Mucosa of gallbladder (tissue), 1 donor: ENCODE measurements at places on chromosomes 13 and 19. TPM values are rescaled to one million over a fixed set of nuclear protein-coding genes. Genes with fewer than 3 reads are reported as not detected.

The GPR183 gene
- total RNA-seq = 11.7 TPM

GRCh38 chr19:2547033-2547680 lies 71.2 kb downstream of the GADD45B start:
- DNase-seq = no peak

GRCh38 chr13:107847406-107847805 lies 367.9 kb downstream of the LIG4 start:
- DNase-seq = no peak

- no peak for DNase-seq
These were observed 88.7 kb upstream of the UBL3 start for GRCh38 chr13:29939158-29939557.

DNA sequence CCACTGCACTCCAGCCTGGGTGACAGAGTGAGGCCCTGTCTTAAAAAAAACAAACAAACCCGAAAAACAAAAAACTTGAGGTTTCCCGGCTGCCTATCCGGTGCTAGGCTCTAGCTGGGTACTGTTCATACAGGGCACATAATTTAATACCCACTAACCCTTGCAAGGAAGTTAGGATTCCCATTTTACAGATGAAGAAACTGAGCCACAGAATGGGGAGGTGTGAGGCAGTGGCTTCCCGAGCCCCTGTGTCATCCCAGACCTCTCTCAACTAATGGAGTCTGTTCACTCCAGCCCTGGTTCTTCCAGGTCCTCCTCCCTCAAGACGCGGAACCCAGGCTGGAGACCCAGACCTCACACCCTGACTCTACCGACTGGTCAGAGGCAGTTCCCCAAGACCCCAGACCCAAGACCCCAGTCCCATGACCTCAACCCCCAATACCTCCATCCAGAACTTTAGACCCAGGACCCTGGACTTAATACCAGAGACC lies 576 bp downstream of the APBA3 start:
- DNase-seq = no peak

GRCh38 chr19:41928754-41929535 lies 696 bp upstream of the ERFL start:
- DNase-seq = peak; percentile 45

DNA sequence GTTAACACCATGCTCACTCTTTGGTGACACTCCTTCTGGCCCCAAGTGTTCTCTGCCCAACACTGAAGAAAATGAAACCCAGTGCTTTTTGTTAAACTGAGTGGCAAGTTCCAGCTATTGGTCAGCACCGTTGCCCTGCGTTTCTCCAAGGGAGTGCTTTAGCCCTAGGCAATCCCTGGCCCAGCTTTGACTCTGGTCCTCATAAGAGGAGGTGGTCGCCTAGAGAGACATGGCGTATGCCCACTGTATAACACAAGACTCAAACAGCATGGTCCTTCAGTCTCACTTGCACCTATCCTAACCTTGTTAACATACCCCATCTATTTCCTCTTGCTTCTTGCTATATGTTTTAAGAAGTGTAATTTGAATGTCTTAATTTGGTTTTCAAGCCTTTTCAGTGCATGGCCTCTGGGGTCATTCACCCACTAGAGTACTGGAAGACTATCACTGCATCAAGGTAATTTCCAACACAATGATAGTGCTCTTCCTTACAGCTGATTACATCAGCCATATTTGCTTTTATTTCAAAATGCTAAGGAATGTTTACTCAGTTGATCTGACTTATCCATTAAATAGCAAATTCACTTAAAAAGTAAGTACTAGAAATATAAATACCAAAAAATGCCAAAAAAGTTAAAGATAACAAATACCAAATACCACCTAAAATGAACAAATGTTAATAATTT lies 190.5 kb upstream of the SOX21 start:
- DNase-seq = no peak

DNA sequence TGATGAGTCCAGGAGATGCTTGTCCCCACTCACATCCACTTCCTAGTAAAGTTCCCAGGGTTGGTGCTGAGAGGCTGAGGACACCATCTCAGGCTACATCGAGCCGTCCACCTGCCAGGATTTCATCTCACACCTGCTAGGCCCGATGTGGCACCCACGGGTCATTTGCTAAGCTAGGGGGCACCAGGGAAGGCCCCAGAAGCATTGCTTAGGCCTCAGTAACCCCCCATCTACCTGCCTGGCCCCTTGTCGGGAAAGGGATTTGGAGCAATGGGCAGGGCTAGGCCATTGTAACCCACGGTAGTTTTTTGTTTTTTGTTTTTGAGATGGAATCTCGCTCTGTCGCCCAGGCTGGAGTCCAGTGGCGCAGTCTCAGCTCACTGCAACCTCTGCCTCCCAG lies 51.8 kb downstream of the F2RL3 start:
- no peak for DNase-seq
